Activated CD8-positive, alpha-beta memory T cell treated with anti-CD3 and anti-CD28 coated beads for 1 hour (primary cell): ENCODE measurements at places on chromosomes 7 and 10.

GRCh38 chr10:69087590-69088470, at the start of gene SRGN:
Gene SRGN, plus strand, starts transcription at chr10:69088103. Its CDS starts 55 bp downstream, at chr10:69088158.
- peak; percentile 70 for DNase-seq

DNA sequence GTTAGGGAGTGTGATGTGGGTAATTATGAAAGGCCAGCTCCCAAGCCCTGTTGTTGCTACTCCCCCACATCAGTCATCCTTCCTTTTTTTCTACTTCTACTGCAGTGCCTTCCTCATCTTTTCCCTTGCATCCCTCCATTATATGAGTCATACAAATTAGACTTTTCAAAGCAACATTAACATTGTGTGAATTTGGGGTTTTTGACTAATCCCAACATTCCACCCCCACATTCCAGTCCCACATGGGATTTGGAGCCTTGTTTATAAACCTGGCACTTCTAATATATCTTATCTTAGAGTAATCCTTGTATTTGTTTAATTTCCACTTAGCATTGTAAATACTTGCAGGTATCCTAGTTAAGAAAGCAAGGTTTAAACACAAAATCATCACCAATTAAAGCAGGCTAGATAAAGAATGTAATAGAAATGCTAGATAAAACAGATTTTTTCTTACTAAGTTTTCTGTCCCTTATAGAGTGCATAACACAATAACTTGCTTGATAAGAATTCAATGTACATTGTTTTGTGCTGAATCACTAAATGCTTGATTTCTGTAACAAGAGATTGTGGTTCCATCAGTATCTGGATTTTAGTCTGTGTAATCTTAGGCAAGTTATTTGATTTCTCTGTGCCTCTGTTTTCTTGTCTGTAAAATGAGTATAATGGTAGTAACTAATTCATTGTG, 165.8 kb downstream of the CFTR start:
- no peak for DNase-seq

DNA sequence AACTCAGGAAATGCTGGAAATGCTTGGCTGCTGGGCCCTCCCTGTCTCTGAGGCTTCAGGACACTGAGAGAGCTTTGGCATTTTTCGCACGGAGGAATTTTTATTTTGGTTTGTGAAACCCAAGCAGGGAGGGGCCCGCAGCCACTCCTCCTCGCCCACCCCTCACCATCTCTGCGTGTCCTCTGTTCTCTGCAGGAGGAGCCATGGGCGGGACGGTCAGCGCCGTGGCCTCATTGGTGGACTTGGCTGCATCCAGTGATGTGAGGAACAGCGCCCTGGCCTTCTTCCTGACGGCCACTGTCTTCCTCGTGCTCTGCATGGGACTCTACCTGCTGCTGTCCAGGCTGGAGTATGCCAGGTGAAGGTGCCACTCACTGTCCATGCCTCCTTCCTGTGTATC, 36.8 kb downstream of the SLC29A3 start:
- no peak for DNase-seq

DNA sequence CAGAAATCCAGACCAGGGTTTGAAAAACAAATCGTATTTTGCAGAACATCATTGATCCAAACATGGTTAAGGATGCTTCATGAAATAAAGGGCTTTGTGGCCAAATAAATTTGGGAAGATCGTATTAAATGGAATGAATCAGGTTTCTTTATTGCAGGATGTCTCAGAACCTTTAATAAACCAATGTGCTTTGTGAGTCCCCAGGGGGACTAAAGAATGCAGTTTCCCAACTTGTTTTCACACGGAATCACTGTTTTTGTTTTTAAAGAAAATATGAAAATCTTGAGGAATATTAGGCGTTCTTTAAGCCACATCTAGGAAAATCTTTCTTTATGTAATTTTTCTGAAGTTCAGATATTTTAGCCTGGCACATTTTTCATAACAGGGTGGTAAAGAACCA, 16.8 kb upstream of the CCDC172 start:
- no peak for DNase-seq

DNA sequence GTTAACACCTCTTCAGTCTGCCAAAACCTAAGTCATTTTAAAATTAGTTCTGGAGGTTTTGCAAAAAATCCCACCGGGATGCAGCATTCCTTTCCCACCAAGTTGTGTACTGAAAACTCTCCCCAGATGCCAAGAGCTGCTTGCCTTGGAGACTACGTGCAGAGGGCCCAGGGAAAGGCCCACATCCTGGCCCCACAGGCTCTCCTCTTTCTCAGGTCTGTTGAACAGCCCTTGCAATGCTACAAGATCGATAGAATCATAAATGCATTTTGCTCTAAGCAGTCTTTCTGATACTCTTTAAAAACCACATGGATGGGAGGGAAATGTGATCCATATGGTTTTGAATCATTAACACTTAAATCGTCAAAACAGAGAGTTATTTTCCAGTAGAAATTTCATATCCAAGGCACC, 126.7 kb upstream of the ZMIZ1 start:
- DNase-seq, result no peak

- peak; percentile 32 for DNase-seq
Observed at GRCh38 chr7:100483722-100484672, at the start of gene NYAP1. Gene NYAP1, plus strand, starts transcription at chr7:100483927. Its CDS starts 1,385 bp downstream, at chr7:100485312.

DNA sequence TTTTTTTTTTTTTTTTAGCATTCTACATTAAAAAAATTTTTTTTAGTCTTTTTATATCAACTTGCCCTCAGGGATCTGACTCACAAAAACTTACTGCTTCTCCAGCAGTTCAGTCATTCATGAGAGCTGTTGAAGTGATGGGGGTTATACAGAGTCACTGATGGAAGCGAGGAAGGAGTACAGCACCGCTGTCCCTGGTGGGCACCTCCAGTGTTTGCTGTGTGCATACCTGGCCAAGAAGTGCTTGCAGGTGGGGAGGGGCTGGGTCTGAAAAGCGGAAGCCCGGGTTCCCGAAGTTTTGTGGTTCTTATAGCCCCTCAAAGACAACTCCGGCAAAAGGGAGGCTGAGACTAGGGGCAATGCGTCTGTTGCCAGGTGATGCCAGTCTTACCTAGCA, 46.2 kb downstream of the MINDY4 start:
- DNase-seq, result no peak

- no peak for DNase-seq
Observed at GRCh38 chr10:6204063-6204340, 1.3 kb downstream of the PFKFB3 start.

- no peak for DNase-seq
Observed at GRCh38 chr7:40243076-40243475, 108.3 kb downstream of the SUGCT start.

DNA sequence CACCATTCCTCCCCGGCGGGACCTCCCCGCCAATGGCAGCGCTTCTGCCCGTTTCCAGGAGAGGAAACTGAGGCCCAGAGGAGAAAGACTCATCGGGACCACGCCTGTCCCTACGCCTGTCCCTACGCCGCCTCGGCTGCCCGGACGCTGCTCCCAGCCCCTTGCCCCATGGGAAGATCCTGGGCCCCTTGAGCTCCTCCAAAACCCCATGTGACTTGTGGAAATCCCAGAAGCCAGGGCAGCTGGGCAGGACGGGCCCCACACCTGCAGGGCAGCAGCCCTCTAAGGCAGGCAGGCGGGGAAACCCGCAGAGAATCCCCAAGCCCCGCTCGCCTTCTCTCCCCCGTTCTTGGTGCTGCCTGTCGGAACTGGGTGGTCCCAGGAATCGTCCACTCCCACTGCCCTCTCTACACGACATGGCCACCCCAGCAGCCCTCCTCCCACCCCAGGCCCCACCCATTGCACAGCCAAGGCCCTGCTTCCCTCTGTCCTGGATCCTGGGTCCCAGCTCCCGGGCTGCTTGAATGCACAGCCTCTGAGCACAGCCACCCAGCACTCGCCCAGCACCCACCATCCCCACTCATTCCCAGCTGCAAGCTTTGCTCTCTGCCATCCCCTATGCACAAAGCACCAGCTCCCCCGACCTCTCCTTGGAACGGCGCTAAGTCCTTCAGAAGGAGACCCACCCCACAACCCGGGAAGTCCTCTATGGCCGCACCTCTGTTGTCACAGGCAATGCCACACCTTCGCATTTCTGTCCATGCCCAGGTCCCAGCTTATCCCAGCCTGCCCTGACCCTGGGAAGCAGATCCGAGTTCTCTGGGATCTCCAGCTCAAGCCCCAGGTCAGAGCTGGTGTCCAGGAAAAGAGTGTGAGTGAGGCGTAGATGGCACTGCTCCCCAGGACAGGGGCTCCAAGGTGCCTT, 50.6 kb downstream of the SLC29A4 start:
- DNase-seq, result no peak

- DNase-seq, result no peak
Observed at GRCh38 chr10:128646956-128647355, 520.7 kb upstream of the MKI67 start.

- no peak for DNase-seq
Observed at GRCh38 chr7:1257221-1257620, 24.5 kb downstream of the UNCX start.

- no peak for DNase-seq
Observed at GRCh38 chr10:4831091-4831490, 5.1 kb downstream of the AKR1E2 start.

DNA sequence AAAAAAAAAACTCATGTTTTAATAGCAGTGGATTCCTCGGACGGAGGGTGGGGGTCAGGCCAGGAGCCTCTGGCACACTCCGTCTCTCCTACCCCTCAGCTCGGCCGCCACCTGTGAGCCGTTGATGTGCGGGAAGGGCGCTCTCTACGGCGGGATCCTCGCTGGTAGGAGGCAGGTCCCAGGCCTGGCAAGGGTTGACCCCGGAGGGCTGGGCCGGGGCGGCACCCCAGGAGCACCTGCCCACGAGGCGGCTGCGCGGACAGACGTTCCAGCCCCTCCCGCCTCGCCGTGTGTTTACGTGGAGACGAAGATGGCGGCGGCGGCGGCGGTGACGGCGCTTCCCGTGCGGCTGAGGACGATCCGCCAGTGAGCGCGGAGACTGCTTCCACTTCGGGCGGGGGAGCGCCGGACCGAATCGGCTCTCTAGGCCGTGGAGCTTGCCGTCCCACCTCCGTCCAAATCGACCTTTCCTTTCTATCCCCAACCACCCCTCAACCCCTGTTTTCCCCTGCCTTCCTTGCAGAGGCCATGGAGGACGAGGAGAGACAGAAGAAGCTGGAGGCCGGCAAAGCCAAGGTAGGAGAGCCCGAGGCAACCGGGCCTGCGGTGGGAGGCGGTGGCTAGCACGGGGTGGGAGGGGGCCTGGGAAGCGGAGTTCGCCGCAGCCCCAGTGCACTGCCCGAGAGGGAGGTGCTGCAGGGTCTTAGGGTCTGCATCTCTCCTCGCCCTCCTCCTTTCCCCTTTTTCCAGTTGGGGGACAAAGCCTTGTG, at the start of gene AKAP9:
Gene AKAP9 (plus strand): TSS at position 291 of the 770 bp plus-strand sequence. CDS start 238 bp downstream, at position 529.
- DNase-seq, result peak; percentile 66

DNA sequence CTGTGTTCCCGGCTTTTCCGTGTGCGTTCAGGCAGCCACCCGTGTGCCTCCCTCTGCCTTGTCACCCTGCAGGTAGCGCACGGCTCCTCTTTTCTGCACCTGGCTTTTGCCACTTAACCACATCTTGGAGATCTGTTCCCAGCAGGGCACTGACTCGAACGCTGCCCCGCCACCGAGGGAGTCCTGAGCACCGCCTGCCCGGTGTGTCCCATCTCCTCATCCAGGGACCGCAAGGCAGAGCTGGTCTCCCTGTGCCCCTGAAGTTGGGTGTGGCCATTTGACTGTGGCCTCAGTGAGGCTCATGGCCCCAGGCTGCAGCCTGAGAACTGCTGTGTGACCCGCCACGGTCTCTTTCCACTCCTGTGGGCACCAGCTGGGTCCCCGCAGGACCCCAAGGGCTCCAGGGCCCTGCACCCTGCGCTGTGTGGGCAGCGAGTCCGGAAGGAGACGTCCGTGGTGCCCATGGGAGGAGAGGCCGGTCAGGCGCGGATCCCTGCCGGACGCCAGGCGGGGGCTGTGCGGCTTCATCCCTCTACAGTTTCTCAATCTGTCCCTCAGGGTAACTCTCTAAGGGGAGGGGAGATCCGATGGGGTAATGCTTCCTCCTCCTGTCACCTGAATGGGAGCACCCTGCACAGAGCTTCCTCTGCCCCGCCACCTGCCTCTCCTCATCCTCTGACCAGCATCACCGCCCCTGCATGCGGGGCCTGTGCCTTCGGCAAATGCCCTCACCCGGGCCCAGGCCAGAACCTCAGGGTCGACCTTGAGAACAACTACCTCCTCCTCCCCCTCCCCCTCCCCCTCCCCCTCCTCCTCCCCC, 1.8 kb upstream of the INTS1 start:
- DNase-seq, result no peak

DNA sequence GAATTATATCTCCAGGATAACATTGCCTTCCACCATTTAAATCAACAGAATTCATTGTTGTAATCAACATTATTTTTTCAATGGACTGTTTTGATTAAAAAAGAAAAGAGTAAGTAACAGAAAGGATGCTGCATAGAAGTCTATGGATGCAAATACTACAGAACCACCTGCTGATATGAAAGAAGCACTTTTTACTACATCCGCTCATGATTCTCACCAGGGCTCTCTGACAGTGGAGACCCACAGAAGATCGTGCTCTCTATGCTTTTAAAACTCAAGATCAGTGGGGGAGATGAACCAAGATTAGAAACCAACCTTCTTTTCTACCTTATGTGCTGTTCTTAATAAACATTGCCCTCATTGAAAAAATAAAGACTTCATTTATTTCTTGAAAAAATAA, 24.4 kb downstream of the RHOBTB1 start:
- DNase-seq, result no peak

DNA sequence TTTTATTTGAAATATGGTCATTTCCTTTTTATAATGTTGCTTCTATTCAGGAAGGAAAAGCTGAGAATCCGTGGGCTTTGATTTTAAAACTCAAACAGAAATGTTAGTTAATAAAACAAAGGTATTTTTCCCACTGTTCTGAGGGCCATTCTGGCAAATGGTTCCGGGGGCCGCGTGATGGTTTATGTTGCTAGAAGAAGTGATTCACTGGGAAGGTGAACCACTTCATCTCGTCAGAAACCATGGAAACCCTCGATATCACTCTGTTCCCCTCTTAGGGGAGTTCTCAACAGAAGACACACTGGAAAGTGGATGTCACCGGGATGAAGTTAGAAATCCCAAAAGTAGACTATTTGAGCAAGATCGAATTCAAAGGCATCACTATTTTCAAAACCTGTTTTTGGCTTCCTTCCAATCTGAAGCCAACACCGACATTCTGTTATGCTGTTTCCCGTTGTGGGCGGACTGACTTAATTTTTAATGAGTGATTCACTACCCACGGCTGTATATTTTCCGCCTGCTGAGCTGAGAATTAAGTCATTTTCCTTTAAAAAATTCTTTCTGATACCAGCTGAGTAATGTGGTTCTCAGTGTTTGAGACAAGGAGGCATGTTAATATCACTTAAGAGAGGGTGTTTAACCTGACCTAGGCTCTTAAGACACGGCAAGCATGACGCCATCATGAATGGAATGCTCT, 84.1 kb downstream of the PTPRE start:
- no peak for DNase-seq
